Stomach (tissue), 19 donors: ENCODE measurements at places on chromosomes 1 and 21.

- DNase-seq: peak; percentile 84
These were observed 18.3 kb upstream of the PPIE start for GRCh38 chr1:39720094-39720999.

GRCh38 chr1:200033511-200034261 is 6.2 kb downstream of the NR5A2 start:
- DNase-seq: no peak

GRCh38 chr1:53214376-53214940 is 6.0 kb downstream of the CZIB start:
- no peak for DNase-seq

DNA sequence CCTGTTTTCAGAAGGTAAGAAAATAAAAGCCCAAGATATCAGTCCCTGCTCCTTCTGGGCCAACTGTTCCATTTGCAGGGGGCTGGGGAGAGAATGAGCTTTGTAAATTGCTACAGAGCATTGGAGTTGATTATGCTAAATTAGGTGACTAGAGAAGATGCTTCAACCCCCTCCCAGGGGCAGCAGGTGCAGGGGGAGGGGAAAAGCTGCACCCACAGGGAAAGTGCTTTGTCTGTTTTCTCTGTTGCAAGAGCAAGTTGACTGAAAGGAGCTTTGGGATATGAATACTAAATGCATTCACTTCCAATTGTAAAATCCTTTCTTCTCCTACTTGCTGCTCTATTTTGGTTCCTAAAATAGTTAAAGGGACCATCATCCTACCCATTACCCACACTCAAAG is 16.5 kb upstream of the PIGM start:
- DNase-seq: no peak

DNA sequence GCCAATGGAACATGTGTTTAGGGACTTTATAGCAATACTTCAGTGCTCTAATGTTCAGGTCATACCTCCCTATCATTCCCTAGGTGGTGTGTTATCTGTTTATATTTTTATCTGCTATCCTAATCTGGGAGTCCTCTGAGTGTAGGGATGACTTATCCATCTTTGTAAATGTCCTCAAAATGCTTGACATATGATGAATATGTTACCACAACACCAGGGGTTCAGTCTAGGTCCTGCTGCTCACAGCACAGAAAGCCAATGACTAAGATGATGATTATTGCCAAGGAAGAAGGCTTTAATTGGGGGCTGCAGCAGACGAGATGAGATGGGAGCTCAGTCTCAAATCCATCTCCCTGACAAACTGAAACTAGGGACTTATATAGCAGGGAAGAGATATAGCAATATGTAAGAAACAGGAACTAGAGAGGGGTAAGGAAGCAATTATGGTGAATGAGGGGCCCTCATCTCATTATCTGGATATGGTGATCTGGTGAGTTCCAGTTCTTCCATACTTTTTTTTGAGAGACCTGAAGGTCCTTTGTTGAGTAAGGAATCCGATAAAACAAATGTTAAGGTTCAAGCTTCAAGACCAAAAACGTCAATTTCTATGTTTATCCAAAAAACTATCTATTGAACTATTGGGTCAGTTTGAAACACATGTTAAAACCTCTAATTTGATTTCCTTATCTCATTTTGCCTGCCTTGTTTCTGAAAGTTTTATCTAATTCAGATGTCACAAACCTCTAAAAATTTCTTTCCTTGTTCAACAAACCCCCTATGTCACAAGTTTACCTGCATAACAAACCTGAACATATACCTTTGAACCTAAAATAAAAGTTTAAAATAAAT is 256.7 kb upstream of the CACYBP start:
- no peak for DNase-seq

GRCh38 chr1:81314513-81315233 is 486.1 kb upstream of the ADGRL2 start:
- DNase-seq: no peak

DNA sequence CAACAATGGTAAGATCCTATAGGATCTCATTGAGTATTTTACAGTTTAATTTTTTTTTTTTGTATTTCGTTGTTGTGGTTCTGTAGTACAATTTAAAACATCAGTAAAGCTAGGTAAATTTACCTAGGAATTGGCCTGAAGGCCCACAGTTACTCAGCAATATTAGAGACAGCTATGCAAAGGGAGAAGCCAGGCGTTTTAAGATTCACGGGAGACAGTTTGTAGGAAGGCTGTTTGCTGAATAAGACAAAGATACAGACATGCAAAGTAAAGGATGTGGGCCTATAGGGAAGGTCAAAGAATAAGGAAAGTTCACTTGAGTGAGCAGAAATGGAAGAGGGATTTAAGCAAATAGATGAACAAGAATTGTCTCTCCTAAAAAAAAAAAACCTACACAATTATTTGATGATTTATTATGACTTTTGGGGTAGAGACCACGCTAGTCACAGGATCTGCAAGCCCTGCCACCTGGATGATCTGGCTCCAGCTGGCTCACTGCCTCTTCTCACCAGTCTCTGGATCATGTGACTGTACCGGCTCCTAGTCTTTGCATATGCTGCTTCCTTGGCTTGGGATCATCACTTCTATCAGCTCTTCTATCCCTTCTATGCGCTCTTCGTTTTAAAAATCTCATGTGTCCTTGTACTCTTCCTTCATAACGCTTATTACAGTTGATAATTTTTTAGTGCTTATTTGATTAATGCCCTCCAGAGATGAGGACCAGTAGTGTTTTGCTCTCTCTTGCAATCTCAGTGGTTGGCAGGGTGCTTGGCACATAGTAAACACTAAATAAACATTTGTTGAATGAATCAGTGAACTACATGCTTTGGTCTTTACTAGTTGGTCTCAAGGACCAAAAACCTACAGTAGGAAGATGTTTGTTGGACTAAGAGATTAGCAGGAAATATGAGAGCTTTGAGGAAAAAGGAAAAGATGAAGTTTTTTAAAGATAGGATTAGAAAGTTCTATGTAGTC is 14.1 kb downstream of the DYRK1A start:
- peak; percentile 34 for DNase-seq

DNA sequence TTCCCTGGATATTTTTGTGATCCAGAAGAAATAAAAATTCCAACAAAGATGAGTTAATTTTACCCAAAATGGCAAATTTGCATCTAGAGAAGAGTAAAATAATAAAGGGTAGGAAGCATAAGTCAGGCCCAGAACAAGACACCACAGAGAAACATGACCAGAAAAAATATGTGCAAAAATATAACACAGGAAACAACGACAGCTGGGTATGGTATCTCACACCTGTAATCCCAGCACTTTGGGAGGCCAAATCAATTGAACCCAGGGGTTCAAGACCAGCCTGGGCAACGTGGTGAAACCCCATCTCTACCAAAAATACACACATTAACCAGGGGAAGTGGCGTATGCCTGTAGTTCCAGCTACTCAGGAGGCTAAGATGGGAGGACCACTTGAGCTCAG is 39.7 kb upstream of the SDC3 start:
- no peak for DNase-seq

GRCh38 chr1:47507881-47508701 is 70.2 kb downstream of the FOXD2 start:
- DNase-seq: peak; percentile 72

GRCh38 chr1:47395433-47395832 is 20.7 kb upstream of the FOXE3 start:
- no peak for DNase-seq

DNA sequence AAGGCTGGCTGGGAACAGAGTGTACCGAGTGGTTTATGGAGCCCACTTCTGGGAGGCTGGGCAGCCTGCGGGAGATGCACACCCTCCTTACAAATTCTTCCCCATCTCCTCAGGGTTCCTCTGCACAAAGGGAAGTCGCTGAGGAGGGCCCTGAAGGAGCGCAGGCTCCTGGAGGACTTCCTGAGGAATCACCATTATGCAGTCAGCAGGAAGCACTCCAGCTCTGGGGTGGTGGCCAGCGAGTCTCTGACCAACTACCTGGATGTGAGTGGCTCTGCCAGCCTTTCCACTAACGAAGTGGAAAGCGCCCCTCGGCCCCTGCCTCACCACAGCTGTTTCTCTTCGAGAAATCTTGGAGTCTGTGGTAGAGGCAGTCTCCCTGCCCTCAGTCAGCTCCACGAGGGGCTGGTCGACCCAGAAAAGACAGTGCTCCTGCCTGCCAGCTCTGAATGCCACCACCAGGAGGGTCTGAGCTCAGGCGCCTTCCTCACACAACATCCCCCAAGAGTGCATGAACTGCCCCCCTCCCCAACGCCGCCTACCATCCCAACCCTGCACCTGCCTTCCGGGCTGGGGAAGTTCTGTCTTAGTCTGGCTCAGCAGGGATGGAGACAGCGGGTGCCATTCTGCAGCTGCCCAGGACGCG is 31.8 kb downstream of the PROK1 start:
- no peak for DNase-seq

GRCh38 chr1:47935163-47935562 is 62.0 kb downstream of the TRABD2B start:
- no peak for DNase-seq

DNA sequence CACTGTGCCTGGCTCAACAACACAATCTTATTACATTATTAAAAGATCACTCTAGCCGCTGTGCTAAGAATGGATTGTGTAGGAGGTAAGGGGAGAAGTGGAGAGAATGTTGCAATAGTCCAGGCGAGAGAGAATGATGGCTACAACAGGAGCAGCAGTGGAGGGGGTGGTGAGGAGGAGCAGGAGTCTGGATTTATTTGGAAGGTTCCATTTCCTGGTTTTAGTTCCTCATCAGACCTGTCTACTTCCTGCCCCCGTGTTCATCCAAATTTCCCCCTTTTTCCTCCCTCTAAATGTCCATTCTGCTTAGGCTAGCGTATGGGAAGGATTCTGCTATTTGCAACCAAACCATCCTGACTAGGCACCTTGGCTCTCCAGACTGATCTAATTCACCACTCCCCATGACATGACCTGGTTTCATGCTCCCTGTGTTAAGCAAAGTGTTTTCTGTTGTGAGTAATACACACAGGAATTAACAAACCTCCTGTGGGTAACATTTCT is 35.1 kb upstream of the EYA3 start:
- DNase-seq: no peak

- DNase-seq: no peak
These were observed 358.1 kb downstream of the LRRIQ3 start for GRCh38 chr1:73839922-73840321.
